Hematopoietic multipotent progenitor cell treated with erythropoietin and hydrocortisone succinate and interleukin-3 and kit ligand, for 8 days (in vitro differentiated cells): ENCODE measurements at places on chromosomes 1 and 21.

DNA sequence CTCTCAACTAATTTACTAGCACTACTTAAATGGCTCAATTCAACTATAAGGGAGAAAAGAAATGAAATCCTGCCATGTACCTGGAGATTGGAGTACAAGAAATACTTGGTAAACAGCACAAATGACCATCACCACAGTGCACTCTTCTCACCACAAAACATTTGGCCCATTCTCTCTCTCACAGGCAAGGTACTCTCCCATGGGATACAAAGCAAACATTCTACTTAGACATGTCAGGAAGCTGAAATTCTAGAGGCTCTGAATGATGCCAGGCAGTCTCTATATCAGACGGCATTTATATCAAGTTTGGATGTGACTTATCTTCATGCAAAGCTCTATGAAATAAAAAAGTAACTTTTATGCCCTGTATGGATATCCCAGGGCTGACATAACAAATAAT is 72.5 kb downstream of the DPT start:
- no peak for DNase-seq

DNA sequence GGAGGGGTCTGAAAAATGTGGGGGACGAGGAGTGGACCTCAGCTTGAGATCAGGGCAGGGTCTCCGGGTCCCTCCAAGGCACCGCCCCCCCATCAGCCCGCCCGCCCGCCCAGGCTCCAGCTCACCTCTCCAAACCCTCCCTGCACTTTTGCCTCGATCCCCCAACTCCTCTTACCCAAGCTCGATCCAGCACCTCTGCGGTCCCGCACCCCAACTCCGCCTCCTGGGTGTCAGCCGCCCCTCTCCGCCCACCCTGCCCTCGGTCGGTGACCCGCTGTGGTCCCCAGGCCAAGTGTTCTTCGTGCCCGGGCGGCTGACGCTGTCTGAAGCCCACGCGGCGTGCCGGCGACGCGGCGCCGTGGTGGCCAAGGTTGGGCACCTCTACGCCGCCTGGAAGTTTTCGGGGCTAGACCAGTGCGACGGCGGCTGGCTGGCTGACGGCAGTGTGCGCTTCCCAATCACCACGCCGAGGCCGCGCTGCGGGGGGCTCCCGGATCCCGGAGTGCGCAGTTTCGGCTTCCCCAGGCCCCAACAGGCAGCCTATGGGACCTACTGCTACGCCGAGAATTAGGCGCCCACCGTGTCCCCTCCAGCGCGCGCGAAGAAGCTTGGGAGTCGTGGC is 5.7 kb downstream of the HAPLN2 start:
- DNase-seq, result no peak

DNA sequence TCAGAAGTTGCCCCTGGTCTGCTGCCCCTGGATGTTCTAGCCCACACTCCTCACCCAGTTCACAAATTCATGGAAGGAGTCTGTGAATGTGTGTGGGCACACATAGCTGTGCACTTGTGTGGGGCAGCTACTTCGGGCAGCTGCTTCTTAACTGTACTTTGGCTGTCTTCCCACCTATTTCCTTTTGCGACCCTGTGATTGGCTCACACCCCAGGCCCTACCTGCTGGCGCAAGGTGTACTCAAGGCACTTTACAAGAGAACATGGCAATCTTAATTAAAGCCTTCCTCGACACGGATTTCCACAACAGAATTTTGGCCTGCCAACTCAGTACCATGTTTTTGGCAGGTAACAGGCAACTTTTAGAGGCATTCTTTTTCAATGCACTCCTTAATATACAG is 86.5 kb upstream of the CTTNBP2NL start:
- DNase-seq, result no peak

GRCh38 chr1:222927031-222927430 is 112.2 kb downstream of the DISP1 start:
- no peak for DNase-seq

DNA sequence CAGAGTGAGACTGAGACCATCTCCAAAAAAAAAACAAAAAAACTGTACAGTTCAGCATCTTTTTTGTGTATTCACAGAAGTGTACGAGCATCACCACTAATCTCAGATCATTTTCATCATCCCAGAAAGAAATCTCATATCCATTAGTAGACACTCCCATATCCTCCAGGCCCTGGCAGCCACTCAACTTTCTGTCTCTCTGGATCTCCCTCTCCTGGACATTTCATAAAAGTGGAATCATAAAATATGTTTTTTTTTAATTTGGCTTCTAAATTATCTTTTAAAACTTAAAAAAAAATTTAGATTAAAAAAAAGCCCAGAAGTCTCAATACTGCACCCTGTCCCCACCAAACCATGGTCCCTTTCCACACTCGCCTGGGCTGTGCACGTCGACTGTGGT is 22.1 kb downstream of the RIPPLY3 start:
- no peak for DNase-seq

DNA sequence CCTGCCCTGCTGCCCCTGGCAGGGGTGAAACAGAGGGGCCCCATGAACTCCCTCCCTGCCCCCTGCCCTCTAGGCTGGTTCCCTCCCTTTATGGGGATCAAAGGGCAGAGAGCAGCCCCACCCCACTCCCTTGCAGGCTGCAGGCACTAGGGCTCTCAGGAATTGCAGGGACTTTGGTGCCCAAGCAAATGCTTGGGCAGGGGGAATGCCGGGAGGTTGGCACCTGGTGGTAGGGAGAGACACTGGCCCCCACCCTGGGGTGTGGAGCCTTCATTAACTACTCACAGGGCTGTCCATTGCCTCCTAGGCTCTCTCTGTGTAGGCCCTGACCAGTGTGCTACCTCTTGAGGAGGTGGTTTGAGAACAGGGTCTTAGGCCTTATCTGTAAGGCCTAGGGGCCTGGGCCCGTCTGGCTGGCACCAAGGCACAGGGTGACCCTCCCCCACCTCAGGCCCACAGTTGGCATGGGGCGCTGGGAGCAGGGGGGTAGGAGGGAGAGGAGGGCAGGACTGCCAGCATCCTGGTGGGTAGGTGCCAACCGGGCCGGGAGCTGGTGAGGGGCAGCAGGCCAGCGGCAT is 4.7 kb downstream of the ZBTB7B start:
- no peak for DNase-seq

- no peak for DNase-seq
Observed at GRCh38 chr21:34536820-34537219, 24.8 kb upstream of the KCNE1 start.

DNA sequence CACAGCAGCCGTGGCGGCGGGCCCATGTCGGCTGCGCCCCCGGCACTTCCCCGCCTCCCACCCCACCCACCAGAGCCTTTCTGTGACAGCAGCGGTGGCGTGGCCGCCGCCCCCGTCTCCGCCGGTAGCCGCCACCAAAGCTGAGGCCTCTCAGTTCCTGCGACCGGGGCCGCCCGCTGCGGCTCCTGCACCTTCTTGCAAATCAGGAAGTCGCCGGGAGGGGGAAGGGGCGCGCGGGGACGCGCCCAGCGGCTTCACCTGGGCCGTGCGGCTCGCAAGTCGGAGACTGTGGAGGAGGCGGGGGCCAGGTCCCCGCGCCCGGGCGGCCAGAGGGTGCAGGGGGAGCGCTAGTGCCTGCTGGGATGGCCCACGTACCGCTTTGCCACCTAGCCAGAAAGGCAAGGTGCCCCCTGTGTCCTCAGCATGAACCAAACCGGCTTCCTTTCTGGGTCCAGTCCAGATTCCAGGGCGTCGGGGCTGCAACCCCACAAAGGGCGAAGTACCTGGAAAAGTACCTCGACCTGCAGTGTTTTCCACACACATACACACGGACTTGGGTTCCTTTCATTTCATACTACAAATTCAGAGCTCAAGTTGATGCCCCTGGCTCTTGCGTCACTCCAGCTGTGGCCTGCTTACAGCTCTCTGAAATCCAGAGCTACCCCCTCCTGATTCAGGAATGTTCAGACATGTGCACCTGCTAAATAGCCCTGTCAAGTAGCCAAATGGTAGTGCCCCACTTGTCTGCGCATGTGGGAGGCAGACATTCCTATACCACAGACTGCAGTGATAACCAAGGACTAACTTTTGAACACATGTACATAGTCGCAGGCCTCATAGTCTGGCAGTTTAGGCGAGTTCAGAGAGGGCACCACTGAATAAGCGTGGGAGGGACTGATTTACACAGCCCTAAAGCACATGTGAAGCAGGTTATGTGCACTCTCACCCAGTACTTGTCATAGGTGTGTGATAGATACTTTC is at the start of gene DENND1B:
DENND1B (minus strand) TSS at position 199 of the 981 bp plus-strand sequence. CDS start 325 bp downstream, outside the sequence.
- DNase-seq, result peak; percentile 58

- DNase-seq, result no peak
Observed at GRCh38 chr1:34640654-34641401, 114.0 kb upstream of the GJB5 start.

DNA sequence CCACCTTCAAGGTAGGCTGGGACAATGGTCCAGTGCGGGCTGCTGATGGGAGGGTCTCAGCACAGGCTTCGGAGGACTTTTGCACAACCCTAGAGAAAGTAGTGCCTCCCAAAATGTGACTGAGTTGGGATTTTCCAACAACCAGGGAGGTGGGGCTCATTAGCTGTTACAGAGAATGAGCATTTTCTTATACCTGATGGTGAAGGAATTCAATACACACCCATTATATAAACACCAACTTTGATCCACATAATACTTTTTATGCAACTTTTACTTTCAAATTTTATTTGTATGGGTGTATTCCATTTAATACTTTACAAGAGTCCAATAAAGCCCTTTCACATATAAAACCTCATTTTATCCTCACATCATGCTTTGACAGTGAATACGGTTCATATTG is 31.3 kb upstream of the RNF186 start:
- DNase-seq, result no peak

- DNase-seq, result no peak
Observed at GRCh38 chr21:36038701-36039497, 21.4 kb downstream of the SETD4 start.
